ENCODE measurements at places on chromosomes 3 and 15.

DNA sequence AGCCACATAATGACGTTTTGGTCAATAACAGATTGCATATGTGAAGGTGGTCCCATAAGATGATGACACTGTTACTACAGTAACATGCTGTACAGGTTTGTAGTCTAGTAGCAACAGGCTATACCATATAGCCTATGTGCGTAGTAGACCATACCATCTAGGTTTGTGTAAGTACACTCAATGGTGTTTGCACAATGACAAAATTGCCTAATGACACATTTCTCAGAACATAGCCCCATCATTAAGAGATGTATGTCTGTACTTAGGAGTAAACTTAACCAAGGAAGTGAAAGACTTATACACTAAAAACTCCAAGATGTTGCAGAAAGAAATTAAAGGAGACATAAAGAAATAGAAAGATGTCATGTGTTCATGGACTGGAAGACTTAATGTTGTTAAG, 66.2 kb downstream of the RPLP1 start:
- no peak for DNase-seq

DNA sequence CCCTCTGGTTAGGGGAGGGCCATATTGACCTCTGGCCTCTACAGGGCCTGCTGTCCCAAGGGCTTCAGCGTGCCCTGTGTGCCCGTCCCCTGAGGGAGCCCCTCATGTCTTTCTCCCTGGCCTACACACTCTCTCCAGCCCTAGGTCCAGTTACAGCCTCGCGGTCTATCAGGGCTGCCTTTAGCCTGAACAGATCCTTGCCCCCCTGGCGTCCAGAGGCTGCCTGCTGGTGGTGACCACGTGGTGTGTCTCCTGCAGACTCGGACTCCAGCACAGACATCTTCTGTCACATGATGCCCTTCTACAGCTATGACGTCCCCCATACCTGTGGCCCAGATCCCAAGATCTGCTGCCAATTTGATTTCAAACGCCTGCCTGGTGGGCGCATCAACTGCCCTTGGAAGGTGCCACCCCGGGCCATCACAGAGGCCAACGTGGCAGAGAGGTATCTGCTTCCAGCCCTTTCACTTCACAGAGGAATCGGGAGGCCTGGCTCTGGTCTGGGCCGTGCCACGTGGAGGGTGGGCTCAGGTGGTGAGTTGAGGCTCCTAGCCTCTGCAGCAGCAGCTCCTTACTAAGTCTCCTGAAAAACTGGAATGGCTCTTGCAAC, 4.1 kb downstream of the MAN2A2 start:
- DNase-seq, result no peak

GRCh38 chr3:193483988-193484539, 70.6 kb downstream of the ATP13A4 start:
- DNase-seq, result no peak

DNA sequence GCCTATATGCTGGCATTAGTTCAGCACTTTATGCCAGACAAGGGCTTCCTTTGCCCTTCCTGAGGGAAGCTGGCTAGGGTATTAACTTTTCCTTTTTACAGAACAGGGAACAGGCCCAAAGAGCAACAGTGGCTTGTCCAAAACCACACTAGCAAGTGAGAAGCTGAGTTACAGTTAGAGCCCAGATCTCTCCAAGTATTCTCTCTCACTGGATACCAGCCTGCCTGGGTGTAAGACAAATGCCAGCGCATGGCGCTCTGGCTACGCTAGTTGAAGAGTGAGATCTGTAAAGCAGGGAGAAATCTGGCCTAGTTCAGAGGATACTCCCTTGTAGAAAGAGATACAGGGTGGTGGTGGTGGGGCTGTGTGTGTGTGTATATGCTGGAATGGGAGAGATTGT, 38.4 kb downstream of the RAB11A start:
- no peak for DNase-seq

GRCh38 chr3:190130696-190131095, 10.0 kb upstream of the P3H2 start:
- no peak for DNase-seq

DNA sequence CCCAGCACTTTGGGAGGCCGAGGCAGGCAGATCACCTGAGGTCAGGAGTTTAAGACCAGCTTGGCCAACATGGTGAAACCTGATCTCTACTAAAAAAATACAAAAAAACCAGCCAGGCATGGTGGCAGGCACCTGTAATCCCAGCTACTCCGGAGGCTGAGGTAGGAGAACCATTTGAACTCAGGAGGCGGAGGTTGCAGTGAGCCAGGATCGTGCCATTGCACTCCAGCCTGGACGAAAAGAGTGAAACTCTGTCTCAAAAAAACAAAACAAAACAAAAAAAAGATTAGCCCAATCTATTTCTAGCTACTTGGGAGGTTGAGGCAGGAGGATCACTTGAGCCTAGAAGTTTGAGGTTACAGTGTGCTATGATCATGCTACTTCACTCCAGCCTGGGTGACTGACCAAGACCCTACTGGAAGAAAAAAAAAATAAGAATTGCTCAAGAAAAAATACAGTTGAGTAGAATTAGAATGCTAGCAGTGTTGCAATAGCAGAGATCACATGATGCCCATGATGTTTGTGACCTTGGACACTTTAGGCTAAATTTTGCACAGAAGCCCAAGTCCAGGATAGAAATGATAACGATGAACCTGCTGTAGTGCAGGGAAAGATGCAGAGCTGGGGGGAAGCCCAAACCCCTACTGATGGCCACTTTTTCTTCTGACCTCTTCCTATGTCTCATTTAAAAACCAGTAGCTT, 162.2 kb downstream of the LPP start:
- no peak for DNase-seq

DNA sequence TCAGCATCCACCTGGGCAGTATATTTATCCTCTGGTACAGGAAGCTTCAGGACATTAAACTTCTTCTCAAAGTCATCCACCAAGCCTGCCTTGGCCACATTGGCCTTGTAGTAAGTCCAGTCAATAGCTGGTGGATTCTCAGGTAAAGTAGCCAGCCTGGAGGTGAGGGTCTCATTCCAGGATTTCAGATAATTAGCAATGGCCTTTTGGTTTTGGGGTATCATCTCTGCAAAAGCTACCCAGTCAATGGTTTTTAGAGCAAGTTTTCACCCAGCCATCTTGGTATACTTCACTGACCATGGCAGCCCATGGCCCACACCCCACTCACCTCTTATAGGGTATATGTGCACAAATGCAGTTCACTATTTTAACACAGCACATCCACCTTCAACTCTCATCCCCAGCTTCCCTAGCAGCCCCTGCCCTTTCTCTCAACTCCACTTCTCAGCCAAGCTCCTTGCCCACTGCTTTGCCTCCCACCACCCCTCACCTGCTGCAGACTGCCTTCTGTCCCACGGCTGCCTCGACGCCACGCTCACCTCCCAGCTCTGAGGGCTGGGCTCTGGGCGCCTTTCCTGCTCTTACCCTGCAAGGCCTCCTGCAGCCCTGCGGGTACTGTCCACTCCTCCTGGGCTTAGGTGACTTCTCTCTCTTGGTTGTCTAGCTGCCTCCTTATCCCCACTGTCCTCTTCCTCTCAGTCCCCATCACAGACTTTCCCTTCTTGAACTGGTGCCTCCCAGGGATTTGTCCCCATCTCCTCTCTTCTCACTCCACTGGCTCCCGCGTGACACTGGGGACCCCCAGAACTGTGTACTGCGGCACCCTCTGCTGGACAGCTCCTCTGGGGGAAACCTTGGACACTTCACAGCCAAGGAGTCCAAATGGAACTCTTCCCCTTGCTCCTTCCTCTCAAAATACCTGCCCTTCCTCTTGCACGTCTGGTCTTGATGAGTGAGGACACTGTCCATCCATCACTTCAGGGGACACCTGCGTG, 1.7 kb upstream of the TGM5 start:
- no peak for DNase-seq

GRCh38 chr3:118165413-118165812, 869.2 kb downstream of the IGSF11 start:
- DNase-seq, result no peak

DNA sequence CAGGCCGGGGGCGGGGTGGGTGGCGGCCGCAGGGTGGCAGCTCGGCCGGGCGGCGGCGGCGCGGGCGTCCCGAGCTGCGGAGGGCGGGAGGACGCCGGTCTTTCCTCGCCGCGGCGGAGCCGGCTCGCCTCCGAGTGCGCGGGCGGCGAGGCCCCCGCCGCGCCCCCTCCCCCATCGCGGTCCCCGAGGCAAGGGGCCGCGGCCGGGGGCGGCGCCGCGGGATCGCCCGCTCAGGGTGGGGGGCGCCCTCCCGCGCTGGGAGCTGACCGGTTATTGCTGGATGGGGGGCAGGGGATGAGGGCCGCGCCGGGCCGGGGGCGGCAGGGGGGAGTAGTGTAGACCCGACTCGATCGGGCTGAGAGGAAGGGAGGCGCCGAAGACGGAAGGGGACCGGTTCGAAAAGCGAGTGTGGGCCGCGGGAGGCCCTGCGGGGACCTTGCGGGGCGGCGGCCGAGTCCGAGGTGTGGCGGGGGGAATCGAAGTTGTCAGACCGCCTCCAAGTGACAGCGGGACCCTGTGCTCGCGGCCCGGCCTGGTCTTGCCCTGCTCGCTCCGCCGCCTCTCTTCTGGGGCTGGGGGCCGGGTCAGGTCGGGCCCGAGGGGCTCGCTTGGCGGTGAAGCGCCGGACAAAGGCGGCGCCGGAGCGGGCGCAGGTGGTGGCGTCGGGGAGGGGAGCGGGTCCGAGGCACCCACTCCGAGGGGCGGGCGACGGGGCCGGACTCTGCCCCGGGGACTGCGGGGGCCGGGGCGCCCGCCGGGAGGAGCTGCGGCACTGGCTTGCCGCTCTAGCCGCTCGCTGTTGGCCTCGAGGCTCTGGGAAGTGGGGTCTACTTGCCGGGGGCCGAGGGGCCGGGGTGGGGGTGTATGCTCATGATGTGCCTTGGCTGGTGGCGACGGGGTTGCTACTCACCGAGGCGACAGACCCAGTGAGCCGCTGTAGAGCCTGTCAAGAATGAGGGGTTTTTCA, 1.1 kb downstream of the BAHD1 start:
- DNase-seq, result no peak

- no peak for DNase-seq
These were observed 13.1 kb upstream of the BLOC1S6 start for GRCh38 chr15:45573961-45574629.

- DNase-seq, result no peak
These were observed 115.8 kb downstream of the ADAMTS9 start for GRCh38 chr3:64571982-64572381.

DNA sequence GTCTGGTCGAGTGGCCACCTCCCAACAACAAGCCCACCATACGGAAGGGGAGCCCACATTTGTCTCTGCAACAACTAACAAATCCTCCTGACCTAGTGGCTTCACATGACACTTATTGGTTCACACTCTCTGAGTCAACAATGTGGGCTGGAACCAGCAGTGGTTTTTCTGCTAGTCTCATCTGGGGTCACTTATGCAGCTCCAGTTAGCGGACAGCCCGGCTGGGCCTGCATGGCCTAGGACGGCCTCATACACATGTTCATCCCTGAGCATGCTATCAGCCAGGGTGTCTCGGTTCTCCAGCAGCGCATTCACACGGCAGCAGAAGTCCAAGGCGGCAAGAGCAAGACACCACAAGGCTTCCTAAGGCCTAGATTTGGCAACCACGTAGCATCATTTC, 281.7 kb downstream of the XXYLT1 start:
- DNase-seq, result no peak
